ENCODE measurements at places on chromosomes 4 and X.

DNA sequence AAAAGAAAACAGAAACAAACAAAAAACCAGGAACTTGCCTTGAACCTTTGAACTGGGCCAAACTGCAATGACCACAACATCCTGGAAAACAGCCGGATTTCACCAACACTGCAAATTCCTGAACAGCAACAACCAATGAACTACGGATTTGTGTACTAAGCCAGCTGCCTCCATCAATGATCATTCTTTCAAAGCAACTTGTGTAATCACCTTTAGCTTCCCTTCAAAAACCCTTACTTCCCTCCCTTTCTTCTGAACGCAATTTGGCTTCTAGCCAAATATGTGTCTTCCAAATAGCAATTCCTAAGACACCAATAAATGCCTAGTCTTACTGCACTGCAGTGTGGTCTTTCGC, 98.5 kb upstream of the FAM47C start:
- no peak for DNase-seq

GRCh38 chrX:53795576-53795975, 109.1 kb upstream of the HUWE1 start:
- no peak for DNase-seq

- peak; percentile 90 for DNase-seq
Measured at GRCh38 chr4:152696764-152697261, 17.0 kb upstream of the TMEM154 start.

DNA sequence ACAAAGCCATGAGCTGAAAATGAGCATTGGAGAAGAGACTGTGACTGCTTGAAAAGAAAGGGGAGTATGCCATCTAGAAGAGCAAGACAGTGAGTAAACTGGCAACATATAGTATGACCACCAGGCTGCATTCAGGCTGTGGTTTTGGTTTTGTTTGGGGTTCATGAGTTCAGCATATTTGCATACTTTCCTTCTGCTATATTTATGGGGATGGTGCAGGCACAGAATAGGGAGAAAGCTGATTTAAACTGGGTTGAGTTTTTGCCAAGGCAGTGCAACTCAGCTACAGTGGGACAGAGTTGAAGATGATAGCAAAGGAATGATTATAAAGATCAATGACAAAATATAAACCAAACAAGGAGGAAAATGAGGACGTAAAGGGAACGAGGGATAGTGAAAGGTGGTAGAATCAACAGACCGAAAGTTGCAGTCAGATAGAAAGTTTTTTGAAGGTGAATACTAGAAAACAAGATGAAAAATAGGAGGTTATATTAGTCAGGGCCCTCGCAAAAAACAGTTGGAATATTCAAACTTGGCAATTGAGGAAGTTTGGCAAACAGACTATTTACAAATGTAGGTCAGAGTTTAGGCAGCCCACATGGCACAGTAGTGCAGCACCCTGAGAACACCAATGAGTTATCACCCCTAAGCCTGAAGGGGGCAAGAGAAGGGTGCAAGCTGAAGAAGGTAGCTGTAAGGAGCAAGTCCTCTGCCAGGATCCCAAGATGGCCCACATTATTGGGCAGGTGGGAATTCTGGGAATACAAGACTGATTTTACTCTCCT, 114.8 kb upstream of the MAP9 start:
- no peak for DNase-seq

GRCh38 chr4:157992038-157992705, 180.7 kb downstream of the GASK1B start:
- peak; percentile 57 for DNase-seq
